NCI-H510A (cell line): ENCODE measurements at places on chromosomes 6 and 20.

- no peak for DNase-seq
Measured at GRCh38 chr20:9145142-9145541, 76.3 kb downstream of the PLCB4 start.

DNA sequence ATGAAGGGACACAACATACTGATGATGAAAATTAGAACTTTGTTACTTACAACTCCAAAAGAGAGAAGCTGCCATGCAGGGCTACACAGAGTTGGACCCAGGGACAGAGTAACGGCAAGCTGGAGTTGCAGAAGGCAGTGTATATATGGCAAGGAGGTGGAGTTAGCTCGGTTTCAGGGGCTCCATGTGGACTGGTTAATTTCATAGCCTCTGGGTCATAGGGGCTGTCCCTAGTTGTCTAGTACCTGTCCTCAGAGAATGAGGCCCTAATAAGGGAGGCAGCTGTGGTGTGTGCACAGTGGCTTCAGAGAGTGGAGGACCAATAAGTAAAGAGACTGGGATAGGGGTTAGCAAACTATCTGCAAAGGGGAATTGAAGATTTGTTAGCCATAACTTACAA lies 7.9 kb upstream of the ZSCAN12 start:
- DNase-seq: no peak

DNA sequence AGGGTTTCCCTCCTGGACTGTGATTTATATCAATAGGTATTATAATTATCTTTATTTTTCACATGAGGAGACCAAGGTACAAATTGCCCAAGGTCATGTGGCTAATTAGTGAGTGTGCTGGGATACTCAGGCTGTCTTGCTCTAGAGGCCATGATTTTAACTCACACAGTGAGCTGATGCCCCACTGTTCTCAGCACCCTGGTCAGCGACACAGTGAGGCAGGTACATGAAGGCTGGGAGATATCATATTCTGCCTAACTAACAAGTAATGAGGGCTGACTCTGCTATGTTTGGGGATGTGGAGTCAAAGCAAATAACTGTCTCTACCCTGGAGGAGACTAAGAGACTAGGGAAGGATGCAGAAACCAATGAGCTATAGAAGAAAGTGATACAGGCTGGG lies 501.1 kb downstream of the PTPRT start:
- DNase-seq: no peak

GRCh38 chr6:53492860-53493634 lies 51.9 kb downstream of the GCLC start:
- peak; percentile 40 for DNase-seq

GRCh38 chr6:16964553-16965499 lies 137.0 kb upstream of the STMND1 start:
- DNase-seq: no peak

DNA sequence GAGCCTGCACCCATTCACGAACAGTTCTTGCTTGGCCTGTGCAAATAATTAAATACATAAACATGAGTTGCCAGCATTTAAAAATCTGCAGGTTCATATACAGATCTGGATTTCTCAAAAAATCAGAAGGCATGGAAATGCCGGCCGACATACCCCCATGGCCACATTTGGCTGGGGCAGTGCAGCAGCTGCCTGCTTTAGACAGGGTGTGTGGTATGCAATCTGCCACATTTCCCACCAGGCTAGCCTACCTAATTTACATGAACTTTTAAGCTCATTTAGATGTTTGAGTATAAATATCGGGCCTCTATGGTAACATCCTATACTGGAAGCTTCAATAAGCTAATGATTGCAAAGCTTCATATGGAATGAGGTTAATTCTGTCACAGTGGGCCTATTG lies 31.5 kb downstream of the PLCB1 start:
- no peak for DNase-seq
